ENCODE measurements at places on chromosomes 5 and 9.

GRCh38 chr9:77486463-77486862 lies 161.7 kb downstream of the GNA14 start:
- no peaks in the 10 kb centered on the region for H3K27me3 ChIP-seq
- H3K4me3 ChIP-seq = no peak overlapping the region
- DNase-seq = no peak
- no peak overlapping the region for H3K27ac ChIP-seq

DNA sequence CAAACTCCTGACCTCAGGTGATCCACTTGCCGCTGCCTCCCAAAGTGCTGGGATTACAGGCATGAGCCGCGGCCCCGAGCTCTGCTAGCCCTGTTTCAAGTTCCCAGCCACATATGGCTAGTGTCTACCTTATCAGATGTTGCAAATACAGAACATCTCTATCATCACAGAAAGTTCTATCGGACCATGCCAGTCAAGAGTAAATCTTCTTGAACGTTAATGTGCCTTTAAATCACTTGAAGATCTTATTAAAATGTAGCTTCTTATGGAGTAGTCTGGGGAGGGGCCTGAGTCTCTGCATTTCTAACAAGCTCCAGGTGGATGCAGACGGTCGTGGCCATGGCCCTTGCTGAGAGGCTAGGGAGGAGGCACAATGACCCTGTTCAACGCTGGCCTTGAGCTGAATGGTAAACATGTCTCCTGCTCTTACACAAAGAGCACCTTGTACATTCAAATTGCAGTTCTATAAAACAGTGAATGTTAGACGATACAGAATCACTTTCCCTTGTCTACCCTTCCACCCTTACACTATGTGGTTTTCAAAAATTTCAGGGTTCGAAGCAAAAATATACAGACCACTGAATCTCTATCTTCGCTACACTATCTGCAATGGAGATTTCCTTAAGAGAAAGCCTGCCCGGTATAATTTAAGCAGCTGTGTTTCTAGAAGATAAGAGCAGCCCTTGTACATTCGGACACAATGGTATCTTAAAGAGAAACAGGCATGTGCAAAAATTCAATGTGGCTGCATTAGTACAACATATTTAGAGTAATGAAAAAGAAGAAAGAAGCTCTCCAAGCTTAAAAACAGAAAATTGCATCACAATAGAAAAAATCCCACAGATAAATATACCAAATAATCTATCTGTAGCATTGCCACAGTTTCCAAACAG lies 114.1 kb downstream of the FRMD3 start:
- H3K4me3 ChIP-seq = no peak overlapping the region
- no peaks in the 10 kb centered on the region for H3K36me3 ChIP-seq
- peaks cover 12% of the 10 kb centered on the region for H3K4me1 ChIP-seq
- DNase-seq = no peak
- H3K27me3 ChIP-seq = no peaks in the 10 kb centered on the region

- DNase-seq = peak; percentile 25
- H3K36me3 ChIP-seq = no peaks in the 10 kb centered on the region
- H3K27ac ChIP-seq = no peak overlapping the region
- peaks cover 7% of the 10 kb centered on the region for H3K4me1 ChIP-seq
These were observed 36.2 kb upstream of the ANKRD55 start for GRCh38 chr5:56269216-56269927.

DNA sequence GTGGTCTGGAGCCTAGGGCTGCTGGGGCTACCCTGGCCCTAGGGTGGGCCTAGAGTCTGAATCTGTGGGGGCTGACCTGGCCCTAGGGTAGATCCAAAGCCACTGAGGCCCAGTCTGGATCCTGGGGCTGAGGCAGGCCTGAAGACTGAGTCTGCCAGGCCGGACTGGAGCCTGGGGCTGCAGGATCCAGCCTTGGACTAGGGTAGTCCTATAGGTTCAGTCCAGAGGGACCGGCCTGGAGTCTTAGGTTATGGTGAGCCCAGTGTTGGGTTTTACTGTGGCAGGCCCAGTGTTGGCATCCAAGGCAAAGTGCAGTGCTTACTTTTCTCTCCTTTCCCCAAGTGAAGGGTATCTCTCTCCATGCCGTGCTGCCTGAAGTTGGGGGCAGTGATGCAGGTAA lies 227.9 kb upstream of the TAS2R1 start:
- no peak for DNase-seq
- no peak overlapping the region for H3K27ac ChIP-seq
- no peaks in the 10 kb centered on the region for H3K36me3 ChIP-seq
- H3K4me3 ChIP-seq = no peak overlapping the region
- no peaks in the 10 kb centered on the region for H3K4me1 ChIP-seq
- H3K27me3 ChIP-seq = no peaks in the 10 kb centered on the region

- H3K27me3 ChIP-seq = no peaks in the 10 kb centered on the region
- H3K27ac ChIP-seq = no peak overlapping the region
- no peaks in the 10 kb centered on the region for H3K36me3 ChIP-seq
- H3K4me1 ChIP-seq = peaks cover 31% of the 10 kb centered on the region
These were observed 35.7 kb downstream of the ELL2 start for GRCh38 chr5:95925939-95926338.

DNA sequence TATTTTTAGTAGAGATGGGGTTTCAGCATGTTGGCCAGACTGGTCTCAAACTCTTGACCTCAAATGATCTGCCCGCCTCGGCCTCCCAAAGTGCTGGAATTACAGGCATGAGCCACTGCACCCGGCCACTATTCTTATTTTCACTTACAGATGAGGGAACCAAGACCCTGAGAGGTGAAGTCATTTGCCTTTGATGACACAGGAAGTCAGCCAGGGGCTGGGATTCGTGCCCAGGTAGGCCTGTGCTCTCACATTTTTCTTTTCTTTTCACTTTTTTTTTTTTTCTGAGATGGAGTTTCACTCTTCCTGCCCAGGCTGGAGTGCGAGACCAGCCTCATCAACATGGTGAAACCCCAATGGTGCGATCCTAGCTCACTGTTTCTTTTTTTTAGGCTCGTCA lies 22.2 kb downstream of the ENG start:
- H3K27ac ChIP-seq = peak overlapping the region; percentile 83
- no peaks in the 10 kb centered on the region for H3K36me3 ChIP-seq
- no peaks in the 10 kb centered on the region for H3K27me3 ChIP-seq
- no peak for DNase-seq
- H3K4me3 ChIP-seq = no peak overlapping the region
- H3K4me1 ChIP-seq = peaks cover 82% of the 10 kb centered on the region

- no peaks in the 10 kb centered on the region for H3K27me3 ChIP-seq
- H3K27ac ChIP-seq = no peak overlapping the region
- no peak overlapping the region for H3K4me3 ChIP-seq
- no peaks in the 10 kb centered on the region for H3K4me1 ChIP-seq
These were observed 86.0 kb downstream of the TARS1 start for GRCh38 chr5:33526755-33527154.

GRCh38 chr5:59683311-59683710 lies 210.2 kb downstream of the PDE4D start:
- no peak for DNase-seq
- no peaks in the 10 kb centered on the region for H3K4me1 ChIP-seq
- H3K27ac ChIP-seq = no peak overlapping the region
- no peaks in the 10 kb centered on the region for H3K27me3 ChIP-seq
- no peaks in the 10 kb centered on the region for H3K36me3 ChIP-seq
- H3K4me3 ChIP-seq = no peak overlapping the region
